OCI-LY7 (cell line): ENCODE measurements at places on chromosomes 5 and 9.
A peak's percentile ranks its signal among the peaks of the same experiment; 100 is the strongest.

- no peak for DNase-seq
Observed at GRCh38 chr5:157212307-157212706, 31.7 kb downstream of the ITK start.

DNA sequence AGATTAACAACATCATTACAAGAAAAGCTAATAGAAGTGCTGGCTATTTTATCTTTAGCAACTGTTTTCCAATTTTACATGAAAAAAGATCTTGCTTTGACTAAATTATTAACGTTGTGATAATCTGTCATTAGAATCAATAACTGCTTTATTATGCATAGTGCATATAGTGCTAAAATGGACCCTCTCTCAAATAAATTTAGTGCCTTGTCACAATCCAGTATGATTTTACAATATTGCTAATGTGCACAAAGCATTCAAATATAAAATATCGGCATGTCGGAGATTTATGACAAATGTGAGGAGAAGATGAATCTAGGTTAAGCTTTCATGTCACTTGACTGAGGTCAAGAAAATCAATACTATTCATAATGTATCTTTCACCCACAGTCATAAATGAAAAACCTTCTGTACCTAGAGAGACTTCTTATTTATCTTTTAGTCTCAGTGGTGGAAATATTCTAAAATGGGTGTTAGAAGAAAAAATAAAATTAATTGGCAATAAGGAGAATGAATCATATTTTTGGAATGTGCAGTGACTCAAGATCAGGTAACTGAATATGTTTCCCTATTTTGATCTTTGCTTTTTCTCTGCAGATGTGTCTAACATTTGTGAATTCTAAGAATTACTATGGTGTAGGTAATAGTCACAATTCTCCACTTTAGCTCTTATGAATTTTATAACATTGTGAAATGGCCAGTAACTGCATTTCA lies 672.9 kb upstream of the GRAMD2B start:
- no peak for DNase-seq

- DNase-seq = peak; percentile 27
Observed at GRCh38 chr9:100700689-100701318, 122.9 kb downstream of the CAVIN4 start.

- no peak for DNase-seq
Observed at GRCh38 chr5:24816206-24816605, 171.4 kb upstream of the CDH10 start.

DNA sequence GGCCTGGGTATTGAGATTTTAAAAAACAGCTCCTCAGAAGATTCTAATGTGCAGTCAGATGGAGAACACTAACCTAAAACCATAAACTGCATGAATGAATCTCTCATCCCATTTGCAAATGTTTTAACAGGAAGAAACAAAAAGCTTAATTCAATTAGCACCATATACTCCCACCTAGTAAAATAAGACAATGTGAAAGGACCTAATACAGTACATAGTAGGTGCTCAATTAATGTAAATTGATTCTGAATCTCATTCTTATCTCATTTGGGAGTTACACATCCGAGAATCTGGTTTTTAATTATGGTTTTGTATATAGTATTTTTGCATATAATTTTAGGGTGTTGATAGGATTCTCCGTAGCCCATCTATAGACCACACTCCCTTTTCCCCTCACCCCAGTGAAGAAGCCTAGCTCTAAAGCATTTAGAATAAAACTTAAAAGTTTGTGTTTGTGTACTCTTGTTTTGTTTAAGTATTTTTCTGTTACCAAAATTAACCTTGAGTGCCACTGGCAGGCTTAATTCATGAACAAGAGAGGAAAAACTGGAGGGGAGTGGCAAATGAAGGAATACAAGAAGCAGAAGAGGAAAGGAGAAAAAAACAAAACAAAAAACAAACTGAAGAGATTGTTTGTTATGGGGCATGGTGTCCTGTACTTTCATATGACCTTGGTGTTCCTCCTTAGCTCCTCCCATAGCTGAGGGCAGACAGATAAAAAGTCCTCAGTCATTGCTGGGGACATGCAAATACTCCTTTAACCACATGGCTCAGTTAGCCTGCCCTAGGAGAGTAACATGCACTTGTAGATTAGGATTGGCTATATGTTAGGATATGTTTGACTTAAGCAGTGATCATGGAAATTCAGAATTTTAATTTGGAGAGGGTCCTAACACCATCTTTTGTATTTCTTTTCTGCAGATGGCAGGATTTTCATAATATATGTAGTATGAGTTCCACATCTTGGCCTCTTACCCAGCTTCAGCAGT lies 1.2 kb downstream of the RNF14 start:
- peak; percentile 82 for DNase-seq

- no peak for DNase-seq
Observed at GRCh38 chr5:334903-335739, 13.6 kb downstream of the AHRR start.

DNA sequence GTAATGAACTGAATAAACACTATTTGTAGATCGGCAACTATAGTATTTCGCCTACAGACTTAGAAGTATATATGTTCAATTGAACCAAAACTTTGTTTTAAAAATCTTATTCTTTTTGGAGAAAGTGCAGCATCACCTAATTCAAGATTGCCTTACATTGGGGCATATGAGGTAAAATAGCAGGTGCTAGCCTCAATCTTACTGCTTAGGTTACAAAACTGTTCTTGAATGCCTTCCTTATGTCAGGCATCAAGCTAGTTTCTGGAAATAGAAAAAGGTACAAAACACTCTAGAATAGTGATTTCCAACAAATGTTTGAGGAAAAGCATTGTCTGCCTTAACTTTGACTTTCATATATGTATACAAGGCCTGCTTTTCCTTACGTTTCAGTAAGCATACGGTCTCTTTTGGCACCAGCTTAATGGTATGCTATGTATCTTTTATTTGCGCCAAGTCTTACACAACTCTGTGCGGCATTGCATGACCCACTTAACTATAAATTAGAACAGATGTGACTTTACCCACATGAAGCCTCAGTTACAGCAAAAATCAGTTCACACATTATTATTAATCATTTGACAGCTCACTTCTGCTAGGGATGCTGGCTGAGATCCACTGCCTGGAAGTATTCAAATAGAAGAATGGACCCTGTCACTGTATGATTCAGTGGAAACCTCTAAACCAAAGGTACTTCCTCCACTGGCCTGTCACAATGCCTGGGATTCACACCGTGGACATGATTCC lies 174.1 kb downstream of the PRELID2 start:
- no peak for DNase-seq
